Body of pancreas (tissue), 4 donors: ENCODE measurements at places on chromosomes 13 and 19. TPM values are rescaled to one million over a fixed set of nuclear protein-coding genes. Genes with fewer than 3 reads are reported as not detected.

Gene C19orf81
- not detected for total RNA-seq

Gene HPN
- 135 TPM for total RNA-seq

Gene TSHZ3
- 1.3 TPM for total RNA-seq

Gene DPF1
- total RNA-seq = not detected

Gene MATK
- not detected for total RNA-seq

Gene BCAM
- total RNA-seq = 89.3 TPM
